ENCODE measurements at places on chromosomes 4 and X.

GRCh38 chrX:141989815-141990214 is 86.1 kb downstream of the MAGEC1 start:
- no peak for DNase-seq

GRCh38 chrX:10198254-10198653 is 41.5 kb downstream of the CLCN4 start:
- DNase-seq = no peak

DNA sequence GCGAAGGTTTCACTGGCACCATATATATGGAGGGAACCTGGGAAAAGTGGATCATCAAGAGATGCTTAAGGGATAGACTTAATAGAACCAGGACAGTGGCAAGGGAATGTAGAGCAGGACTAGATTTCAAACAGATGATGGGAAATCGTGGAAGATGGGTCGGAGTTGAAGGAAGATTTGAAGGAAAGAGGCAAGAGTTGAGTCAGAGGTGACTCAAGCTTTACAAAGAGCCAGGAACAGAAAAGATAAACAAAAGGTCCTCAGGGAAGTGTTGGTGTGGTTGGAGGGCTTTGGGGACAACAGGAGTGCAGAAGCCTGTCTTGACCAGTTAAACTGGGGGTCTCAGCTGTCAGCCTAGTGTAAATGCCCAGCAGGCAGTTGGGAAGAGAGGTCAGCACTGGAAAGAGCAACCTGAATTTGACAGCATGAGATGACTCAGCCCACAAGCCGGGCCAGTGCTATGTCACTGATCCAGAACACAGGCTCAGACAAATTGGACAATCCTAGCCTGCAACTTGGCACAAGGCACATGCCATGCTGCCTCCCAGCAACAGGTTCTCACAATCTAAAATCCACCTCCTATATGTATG is 230.5 kb downstream of the IDS start:
- DNase-seq = no peak

- no peak for DNase-seq
These were observed 4.7 kb upstream of the AWAT2 start for GRCh38 chrX:70054391-70054790.

GRCh38 chr4:117700111-117700892 is 334.0 kb upstream of the NDST3 start:
- no peak for DNase-seq

DNA sequence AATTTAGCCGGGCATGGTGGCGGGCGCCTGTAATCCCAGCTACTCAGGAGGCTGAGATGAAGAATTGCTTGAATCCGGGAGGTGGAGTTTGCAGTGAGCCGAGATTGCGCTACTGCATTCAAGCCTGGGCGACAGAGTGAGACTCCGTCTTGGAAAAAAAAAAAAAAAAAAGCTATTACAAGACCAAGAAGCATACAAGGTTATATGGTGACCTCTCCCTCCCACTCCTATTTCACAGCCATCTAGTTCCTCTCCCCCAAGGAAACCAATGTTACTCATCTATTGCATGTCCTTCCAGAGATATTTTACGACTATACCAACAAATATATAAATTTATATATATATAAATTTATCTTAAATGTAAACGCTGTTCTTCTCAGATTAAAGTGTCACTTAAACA is 3.2 kb downstream of the SLC9A7 start:
- DNase-seq = no peak

GRCh38 chr4:139523076-139523475 is 32.9 kb downstream of the SETD7 start:
- DNase-seq = no peak

- DNase-seq = no peak
These were observed 91.7 kb downstream of the CORIN start for GRCh38 chr4:47746122-47746521.

DNA sequence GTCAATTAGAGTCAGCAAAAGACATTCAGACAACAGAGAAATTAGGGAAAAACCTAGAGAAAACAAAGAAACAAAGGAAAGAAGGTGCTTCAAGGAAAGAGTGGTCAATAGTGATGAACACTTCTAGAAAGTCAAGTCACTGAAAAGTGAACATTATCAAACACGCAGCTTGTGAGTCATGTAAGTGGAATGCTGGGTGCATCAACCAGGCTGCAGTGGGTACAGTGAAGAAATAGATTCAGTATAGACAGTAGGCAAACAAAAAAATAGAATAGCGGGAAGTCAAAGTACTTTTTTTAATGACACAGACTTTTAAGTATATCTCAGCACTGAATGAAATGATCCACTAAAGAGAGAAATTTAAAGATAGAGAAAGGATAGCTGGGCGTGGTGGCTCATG is 245.8 kb downstream of the ARHGAP24 start:
- DNase-seq = no peak

DNA sequence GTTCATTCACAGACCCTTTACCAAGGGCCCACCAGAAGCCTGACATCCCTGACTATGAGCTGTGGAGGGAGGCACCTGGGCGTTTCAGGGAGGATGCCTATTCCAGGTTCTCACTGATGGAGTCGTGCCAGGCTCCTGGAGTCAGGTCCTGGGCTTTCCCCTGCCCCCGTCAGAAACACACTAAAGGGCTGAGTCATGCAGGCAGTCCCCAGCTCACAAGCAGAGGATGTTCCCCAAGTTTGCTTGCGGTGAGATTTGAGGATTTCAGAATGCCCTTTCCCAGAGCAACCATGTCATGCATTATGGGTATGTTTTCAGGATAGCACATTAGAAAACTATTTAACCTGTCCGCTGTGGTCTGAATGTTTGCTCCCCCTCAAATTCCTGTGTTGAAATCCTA is 45.2 kb downstream of the FHDC1 start:
- no peak for DNase-seq

DNA sequence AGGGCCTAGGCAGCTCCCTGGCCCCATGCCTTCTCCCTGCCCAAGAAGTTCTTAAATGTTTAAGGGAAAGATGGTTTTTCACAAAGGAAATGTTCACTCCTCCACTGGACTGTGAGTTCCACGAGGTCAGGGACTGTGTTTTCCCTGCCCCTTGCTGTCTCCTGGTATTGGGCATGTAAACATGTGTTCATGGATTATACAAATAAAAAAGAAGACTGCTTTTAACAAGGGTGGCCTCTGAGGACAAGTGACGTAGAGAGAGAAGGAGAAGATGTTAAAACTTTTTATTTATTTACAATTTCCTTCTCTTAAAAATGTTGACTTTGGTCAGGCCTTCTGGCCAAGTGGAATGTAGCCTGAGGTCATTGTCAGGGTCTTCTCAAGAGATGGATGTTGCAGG is 66.0 kb downstream of the FHDC1 start:
- DNase-seq = no peak

DNA sequence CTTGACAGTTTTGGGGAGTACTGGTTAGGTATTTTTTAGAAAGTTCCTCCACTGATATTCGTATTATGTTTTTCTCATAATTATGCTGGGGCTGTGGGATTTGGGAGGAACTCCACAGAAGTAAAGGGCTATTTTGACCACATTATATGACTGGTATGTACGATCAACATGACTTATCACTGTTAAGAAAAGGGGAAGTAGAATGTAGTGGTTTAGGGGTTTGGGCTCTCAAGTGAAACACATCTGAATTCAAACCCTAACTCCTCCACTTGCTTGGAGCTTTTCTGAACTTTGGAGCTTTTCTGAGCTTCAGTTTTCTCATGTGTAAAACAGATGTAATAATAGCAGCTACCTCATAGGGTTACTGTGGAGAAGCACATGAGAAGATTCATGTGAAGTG is 96.4 kb upstream of the C1GALT1C1 start:
- no peak for DNase-seq

DNA sequence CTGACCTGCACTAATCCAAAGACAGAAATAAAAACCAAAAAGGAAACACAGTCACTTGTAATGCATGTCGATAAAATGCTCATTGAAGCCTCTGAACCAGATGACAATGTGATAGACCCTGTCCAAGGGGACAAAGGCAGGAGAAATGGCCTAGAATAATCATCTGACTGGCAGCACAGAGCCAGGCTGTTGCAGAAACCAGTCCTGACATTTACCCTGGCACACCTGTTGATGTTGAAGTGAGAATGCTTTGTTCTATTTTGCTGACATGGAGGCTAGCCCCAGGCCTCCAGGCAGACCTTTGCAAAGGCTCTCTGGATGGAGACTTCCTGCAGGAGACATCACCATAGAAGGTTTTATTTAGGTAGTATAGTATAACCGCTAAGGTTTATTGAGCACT is 41.0 kb downstream of the TFDP3 start:
- DNase-seq = no peak

DNA sequence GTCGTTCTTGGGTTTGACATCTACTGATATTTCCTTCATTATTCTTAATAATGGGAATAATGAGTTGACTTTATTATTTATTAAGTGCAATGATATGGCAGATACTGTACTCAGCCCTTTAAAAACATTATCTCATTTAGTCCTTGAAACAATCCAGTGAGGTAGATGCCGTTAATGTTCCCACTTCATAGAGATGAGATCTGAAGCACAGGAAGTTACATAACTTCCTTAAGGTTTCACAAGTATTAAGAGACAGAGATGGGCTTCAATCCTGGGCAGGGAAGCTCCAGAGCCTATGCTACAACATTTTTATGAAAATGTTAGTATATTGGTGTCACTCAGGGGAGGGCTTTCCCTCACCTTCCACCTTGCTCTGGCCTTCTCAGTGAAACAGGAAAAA is 9.7 kb upstream of the KLHL13 start:
- no peak for DNase-seq

DNA sequence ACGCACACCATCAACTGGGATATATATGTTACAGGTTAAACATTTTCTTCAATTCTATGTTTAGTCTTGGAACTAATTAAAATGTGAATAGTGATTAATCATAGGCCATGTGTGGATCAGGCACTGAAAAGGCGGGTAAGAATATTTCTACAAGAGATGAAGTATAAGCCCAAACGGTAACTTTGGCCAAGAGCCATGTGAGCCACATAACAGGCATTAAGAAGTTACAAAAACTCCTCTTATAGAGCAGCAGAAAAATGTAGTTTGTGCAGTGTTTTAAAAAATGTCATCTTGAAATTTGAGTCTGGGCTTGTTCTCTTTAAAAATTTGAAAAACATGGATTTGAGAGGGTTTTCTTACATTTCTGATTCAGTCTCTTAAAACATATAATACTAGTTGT is 521.8 kb upstream of the DIPK2B start:
- no peak for DNase-seq

DNA sequence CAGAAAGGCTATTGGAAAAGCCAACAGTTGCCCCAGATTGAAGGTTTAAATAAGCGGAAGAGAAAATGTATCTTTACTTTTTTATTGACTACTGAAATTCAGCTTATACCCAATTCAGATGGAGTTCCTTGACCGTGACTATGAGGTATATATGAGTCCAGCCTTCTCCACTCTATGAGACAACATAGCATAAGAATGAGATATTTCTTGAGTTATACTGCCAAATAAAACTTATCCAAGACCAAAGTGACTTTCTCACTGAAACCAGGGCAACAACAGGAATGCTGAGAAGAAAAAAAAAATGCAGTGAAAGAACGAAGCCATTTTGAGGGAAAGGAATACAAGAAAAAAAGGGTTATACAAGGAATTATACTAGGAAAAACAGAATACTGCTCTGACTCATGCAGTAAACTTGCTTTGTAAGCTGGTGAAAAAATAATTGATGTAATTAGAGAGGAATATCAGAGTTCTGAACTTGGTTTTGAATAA is 16.3 kb upstream of the PDK3 start:
- no peak for DNase-seq

GRCh38 chrX:47247206-47247998 is 14.6 kb downstream of the USP11 start:
- DNase-seq = no peak

- no peak for DNase-seq
These were observed 103.9 kb downstream of the STIM2 start for GRCh38 chr4:26964512-26964911.

DNA sequence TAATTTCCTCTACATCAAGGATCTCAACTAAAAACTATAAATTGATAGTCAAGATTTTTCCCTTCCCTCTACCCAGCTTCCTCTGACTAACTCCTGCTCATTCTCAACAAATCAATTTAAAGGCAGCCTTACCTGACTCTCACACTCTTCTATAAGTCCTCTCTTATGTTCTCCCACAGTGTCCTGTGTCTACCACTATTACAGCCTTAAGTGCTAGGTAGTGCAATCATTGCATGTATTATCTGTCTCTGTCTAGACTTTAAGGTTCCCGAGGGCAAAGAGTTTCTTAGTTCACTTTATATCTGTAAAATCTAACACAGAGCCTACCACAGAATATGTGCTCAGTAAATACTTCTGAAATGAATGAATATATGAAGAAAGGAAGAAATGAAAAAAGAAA is 123.7 kb downstream of the BTC start:
- DNase-seq = no peak

DNA sequence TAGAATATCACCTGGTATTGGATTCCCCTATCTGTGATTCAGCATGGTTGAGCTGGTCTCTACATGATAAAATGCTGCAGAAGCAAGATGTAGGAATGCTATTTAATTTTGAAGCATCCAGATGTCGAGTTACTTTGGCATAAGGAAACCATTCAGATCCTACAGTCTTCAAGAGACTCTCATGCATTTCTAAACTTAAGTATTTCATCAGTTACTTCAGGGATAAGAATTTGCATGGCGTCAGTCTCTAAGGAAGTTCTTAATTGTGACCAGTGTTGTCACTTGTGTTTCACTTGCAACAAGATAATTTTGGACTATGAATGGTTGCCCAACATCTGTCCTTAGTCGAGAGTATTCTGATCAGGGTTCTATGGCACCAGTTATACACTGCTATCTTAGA is 192.4 kb downstream of the CCNG2 start:
- no peak for DNase-seq

DNA sequence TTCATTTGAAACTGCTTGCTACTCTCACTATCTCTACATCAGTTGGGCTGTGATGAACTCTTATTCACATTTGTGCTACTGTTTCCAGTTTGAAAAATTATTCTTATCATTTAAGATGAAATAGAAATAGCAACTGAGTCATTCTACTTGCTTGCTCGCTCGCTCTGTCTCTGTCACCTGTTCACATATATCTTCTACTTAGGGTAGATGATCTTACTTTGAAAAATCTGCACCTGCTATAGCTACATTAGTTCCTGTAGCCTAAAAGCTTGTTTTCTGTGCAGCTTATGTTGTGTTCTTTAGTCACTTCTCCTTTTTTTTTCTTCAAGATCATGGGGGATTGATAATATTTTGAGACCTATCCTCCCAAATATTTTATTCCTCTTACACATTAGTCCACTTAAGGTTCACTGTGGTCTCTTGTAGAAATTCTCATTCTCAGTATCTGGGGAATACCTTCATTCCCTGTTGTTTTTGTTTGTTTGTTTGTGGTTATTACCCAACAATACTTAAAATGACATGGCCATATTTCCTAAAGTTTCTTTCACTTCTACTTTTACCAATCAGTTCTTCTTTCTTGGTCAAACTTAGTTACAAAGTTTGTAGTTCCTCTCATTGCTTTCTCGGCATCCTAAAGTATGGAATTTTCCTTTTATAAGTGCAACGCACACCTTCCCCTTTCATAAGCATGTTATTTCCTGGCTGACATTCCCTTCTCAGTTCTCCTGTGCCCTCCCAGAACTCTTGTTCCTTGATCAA is 36.5 kb downstream of the CLCN5 start:
- DNase-seq = no peak

DNA sequence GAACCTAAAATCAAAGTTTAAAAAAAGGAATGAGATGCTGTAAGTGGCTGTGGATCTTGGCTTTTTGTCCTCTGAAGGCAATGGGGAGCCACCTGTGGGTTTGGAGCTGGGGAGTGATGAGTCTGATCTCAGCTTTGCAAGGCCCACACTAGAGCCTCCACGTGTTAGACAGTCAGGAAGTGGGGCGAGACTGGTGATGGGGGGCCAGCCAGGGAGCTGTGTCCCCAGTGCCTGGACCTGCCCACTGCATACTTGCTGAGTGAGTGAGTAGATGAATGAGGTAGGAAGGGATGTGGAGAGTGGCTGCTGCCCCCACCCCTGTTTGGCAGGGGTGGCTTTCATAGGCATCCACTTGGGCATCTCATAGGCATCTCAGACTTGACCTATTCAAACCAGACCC is 84.0 kb downstream of the NHSL2 start:
- no peak for DNase-seq

Measured in WERI-Rb-1 (cell line).